ENCODE measurements at places on chromosomes 5 and 9.

DNA sequence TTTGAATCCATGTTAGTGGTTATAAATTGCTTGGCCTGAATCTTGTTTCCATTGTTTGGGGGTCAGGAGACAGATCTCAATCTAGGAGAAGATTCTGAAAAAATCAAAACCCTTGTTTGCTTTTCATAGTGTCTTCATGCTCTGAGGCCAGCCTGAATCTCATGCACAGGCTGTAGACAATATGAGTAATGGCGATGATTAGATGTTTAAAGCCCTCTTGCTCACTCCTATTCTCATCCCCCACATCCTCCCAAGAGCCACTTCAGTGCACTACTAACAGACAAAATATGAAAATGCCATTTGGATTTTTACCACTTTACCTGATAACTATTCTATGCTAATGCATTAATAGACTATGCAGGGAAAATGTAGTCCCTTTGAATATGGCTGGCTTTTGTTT lies 129.4 kb downstream of the NUDT12 start:
- DNase-seq: no peak

DNA sequence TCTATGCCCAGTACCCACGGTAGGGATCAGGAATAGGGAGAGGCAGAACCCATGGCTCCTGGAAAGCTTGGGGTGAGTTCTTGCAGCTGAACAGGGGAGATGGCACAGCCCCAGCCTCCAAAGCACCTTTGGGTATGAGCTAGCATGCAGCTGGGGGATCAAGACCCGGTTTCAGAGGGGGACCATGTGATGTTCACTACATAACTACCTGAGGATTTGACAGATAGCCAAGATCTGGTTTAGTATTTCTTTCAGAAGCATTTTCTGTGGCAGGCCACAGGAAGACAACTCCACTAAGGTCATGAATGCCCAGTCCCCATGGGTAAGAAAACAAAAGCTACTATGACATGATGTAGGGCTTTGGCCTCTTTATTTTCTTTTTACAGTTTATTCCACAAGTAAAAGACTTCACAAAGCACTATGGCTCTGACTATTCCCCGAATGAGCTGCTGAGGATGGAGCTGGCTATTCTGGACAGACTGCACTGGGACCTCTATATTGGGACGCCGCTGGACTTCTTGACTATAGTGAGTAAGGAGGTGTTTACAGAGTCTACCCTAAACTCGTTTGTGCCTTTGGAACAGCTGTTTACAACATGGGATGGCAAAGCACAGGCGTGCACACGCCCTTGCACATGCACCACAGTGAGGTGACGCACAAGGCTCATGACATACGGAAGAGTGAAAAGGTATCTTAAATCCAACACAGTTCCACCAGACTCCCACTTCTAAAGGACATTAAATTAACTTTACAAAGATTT lies 3.4 kb downstream of the CCNI2 start:
- no peak for DNase-seq

DNA sequence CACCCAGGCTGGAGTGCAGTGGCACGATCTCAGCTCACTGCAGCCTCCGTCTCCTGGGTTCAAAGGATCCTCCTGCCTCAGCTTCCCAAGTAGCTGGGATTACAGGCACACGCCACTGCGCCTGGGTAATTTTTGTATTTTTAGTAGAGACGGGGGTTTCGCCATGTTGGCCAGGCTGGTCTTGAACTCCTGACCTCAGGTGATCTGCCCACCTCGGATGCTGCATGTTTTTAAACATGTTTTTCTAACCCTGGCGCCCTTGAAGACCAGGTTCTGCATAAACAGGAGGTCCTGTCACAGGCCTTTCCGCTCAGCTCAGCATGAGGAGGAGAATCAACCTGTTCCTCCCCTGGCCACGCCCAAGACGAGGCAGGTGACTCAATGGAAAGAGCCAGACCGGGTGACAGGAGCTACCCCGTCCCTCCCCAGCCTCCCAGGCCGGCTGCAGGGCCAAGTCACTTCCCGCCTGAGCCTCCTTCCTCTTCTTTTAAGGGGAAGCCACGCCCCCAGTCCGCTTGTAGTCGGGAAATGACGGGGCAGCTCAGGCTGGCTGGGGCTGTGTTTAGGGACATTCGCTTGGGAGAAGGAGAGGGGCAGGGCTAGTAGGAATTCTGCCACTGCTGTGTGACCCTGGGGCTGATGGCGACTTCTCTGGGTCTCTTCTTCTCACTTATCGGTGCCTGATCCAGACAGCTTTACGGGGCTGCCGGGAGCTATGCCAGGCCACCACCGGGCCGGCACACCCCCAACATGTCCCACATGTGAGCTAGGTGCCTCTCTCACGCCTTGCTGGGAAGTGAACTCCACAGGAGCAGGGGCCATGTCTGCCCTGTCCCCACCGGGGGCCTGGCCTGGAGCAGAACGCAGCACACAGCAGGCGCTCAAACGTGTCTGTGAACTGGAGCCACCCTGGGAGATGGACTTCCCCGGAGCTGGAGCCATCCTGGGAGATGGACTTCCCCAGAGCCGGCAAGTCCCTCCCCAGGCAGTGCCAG lies 6.1 kb downstream of the NOTCH1 start:
- no peak for DNase-seq

DNA sequence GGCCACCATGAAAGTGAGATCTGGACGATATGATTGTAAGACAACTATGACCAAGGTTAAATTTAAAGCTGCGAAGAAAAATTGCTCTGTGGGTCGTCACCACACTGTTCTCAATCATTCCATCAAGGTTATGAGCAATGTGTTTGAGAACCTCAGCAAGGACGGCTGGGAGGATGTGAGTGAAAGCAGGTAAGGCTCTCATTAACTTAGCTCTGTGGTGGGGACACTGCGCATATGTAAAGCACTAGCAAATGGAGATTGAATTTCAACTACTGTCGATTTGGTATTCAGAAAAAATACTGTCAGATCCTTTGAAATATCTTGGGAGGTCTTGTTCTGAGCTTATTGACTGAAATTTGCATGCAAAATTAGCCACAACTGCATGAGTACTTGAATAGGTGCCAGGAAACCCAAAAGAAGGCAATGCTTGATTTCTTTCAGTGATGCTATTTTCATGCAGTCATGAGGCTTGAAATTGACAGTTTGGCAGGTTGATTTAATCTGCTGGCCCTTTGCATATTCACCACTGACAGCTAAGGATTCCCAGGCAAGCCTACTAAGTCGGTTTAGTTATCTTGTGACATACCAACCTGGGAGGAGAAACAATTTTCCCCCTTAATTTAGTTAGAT lies 183.9 kb upstream of the SH3GL2 start:
- no peak for DNase-seq

GRCh38 chr9:112274600-112274999 lies 58.8 kb downstream of the PTBP3 start:
- DNase-seq: no peak

DNA sequence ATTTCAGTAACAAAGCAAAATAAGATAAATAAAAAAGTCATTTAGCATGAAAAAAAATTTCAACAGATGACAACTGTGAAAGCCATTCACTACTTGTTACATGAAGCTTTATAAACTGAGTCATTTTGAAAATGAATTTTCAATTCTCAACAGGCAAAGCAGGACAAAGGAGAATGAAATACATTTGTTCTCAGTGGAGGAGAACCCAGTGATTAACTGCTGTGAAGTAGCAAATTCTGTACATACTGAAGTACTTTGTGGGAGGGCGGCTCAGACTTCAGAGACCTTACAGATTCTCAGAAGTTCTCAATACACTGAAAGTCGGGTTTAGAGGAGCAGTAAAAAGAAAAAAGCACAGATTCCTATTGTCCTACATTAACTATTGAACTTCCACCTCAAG lies 21.7 kb downstream of the SKIC3 start:
- no peak for DNase-seq

DNA sequence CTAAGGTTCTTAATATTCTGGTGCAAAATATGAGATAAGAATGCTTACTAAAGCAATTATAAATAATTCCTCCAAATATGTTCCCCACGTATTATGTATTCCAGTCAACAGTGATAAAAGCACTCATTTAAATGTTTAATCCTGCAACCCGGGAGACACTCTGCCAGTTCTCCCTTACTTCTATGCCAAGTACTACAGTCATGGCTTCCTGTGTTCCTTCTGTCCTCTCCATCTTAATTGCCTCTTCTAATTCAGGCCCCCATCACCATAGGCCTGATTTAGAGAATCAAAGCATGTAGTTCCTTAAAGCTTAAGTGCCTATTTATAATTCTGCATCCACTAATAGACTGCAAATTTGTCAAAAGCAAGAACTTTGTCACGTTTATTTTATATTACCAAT lies 474.8 kb downstream of the SEMA5A start:
- DNase-seq: no peak

GRCh38 chr9:76894198-76894597 lies 11.7 kb downstream of the PRUNE2 start:
- DNase-seq: no peak

GRCh38 chr9:38384990-38385848 lies 7.3 kb upstream of the ALDH1B1 start:
- no peak for DNase-seq

DNA sequence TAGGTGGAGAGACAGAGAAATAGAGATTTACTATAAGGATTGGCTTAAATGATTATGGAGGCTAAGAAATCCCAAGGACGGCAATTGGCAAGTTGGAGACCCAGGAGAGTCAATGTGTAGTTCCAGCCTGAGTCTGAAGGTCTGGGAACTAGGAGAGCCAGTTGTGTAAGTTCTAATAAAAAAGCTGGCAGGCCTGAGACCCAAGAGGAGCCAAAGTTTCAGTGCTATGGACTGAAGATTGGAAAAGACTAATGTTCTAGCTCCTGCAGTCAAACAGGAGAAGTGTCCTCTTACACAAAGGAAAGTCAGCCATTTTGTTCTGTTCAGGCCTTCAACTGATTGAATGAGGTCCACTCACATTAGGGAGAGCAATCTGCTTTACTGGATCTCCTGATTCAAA lies 50.0 kb downstream of the NMUR2 start:
- DNase-seq: no peak

DNA sequence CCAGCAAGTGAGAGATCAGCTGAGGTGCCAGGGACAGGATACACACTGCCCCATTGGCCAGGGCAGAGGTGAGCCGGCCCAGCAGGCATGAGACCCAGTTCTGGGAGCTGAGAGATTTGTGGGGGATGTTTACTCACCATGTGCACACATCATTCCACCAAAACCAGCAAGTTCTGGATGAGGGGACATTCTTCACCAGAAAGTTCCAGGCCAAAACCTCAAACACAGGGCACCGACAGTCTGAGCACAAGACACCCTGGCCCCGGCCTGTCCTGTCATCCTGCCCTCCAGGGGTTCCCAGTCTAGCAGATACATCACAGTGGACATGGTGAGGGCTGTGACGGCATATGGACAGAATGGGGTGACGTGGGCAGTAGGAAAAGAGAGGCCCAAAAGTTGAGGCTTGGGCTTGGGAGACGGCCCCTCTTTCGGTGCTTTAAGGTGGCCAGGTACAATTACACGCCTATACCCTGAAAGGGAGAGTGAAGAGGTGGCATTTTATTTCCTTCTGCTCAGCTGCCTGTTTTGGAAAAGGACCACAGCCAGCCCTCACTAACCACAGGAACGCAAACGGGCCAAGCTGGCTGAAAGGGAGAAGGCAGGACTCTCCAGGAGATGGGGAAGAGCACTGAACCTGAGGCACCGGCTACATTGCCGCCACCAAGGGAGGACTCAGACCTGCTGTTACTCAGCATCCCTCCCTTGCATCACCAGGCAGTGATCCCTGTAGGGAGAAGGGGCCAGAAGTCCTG lies 64.0 kb downstream of the SHB start:
- no peak for DNase-seq

GRCh38 chr9:35904338-35904737 lies 1.7 kb upstream of the HRCT1 start:
- DNase-seq: no peak

GRCh38 chr5:10627160-10627701 lies 63.4 kb downstream of the ANKRD33B start:
- DNase-seq: no peak

- DNase-seq: no peak
These were observed 54.8 kb upstream of the PAM start for GRCh38 chr5:102700120-102700831.

DNA sequence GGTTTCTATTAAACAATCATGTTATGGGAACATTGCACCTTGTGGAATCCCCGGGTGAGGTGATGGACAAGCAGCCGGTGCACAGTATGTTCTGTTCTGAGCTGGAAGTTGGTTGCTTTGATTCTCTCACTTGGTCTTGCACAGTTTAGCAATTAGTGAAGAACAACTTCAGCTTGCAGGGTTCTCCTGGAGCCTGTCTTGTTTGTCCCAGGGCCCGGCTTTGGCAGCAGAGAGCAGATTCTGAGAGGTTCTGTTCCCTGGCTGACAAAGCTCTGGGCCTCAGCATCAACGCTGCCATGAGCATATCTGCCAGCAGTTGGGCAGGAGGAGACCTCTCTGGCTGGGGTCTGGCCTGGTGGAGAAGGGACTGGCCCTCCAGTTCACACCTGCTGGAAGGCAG lies 16.9 kb downstream of the GADD45G start:
- DNase-seq: no peak

DNA sequence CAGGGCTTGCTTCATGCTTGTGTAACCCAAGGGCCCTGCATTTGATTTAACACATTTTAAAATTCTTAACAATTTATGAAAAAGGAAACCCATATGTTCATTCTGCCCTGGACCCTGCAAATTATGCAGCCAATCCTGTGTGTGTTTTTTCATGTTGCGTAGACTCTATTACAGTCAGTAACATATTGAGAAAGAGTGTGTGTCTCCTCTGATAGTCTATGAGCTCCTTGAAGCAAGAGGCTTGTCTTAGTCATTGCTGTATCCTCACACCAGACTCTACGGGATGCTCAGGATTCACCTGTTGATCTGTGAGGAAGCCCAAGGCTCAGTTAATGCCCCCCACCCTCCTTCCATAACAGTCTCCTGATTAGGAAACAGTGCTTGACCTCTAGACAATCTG lies 177.3 kb upstream of the DMAC1 start:
- no peak for DNase-seq

DNA sequence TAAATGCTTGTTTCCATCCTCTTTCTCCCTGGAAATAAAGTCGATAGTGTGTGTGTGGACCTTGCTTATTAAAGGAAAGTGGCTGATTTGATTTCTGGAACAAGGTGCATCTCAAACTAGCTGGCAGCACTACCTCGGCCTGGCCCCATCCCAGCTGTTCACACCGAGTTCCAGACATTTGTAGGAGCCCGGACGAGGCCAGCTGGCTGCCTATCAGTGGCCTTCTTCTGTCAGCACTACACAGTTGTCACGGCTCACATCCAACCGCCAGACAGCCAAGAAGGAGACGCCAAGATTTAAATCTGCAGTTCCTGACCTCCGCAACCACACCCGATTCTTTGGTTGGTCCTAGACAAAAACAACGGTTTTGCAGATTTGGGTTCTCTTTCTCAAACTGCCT lies 63.6 kb downstream of the PALM2AKAP2 start:
- DNase-seq: peak; percentile 75

- peak; percentile 56 for DNase-seq
These were observed 134.1 kb downstream of the SEMA6A start for GRCh38 chr5:116440457-116441001.

Measured in NCI-H1092 treated with DMSO at 0.1 percent for 48 hours (cell line).